Activated T-cell treated with anti-CD3 and anti-CD28 coated beads, Interleukin-2, amount 50 U/mL, for 4 hours (primary cell): ENCODE measurements at places on chromosomes 16 and 17. TPM values are rescaled to one million over a fixed set of nuclear protein-coding genes. Genes with fewer than 3 reads are reported as not detected.

Gene CFAP119
- 2.8 TPM for total RNA-seq

Gene HNF1B
- not detected for total RNA-seq

Gene SLFN14
- total RNA-seq: not detected

Gene CIBAR2
- not detected for total RNA-seq

Gene MPP3
- total RNA-seq: 0.87 TPM

Gene MARCHF10
- total RNA-seq: not detected

Gene TOX3
- not detected for total RNA-seq

Gene CDK3
- total RNA-seq: 5.5 TPM
